ENCODE measurements at places on chromosomes 3 and 15.
A peak's percentile ranks its signal among the peaks of the same experiment; 100 is the strongest.

GRCh38 chr15:46091860-46092450 lies 457.1 kb downstream of the SQOR start:
- peak; percentile 27 for DNase-seq

GRCh38 chr3:157452097-157452496 lies 15.4 kb downstream of the PTX3 start:
- no peak for DNase-seq

- peak; percentile 12 for DNase-seq
Measured at GRCh38 chr3:151425627-151426340, 35.1 kb downstream of the IGSF10 start.

- no peak for DNase-seq
Measured at GRCh38 chr15:51198701-51199232, 104.1 kb upstream of the TNFAIP8L3 start.

- peak; percentile 37 for DNase-seq
Measured at GRCh38 chr15:57445872-57446271, 69.6 kb downstream of the CGNL1 start.

GRCh38 chr3:77038930-77039605 lies 831 bp upstream of the ROBO2 start:
- DNase-seq: no peak

DNA sequence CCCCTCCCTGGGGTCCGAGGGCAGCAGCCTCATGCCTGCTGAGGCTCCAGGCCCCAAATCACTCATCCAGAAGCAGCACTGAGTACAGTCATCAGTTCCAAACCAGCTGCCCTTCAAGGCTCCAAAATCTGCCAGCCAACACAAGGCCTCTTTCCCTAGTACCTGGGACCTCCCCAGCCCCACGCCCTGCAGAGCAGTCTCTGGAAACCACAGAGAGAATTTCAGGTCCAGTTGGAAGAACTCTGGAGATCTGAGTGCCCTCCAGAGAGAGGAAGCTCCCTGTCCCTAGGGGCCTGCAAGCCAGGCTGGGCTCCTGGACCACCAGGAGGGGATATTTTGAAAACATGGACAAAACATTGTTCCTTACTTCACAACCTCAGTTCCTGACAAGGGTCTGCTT lies 26.2 kb downstream of the TKT start:
- DNase-seq: no peak

DNA sequence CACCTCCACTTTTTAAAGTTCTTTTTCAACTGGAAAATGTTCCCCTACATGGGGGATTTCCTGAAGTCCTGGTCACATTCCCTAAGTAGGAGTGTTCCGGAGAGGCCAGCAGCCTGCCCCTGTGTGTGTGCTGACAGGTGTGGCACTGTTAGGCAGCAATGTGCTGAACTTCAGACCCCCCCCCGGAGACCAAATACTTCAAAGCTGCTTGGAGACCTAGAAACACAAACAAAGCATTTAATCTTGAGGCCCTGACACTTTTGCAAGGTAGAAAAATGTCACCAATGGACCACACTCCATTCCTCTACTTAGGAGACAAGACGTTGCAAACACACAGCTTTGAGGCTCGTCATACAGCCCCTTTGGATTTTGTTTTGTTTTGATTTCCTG lies 259.6 kb upstream of the CTNNB1 start:
- peak; percentile 7 for DNase-seq

DNA sequence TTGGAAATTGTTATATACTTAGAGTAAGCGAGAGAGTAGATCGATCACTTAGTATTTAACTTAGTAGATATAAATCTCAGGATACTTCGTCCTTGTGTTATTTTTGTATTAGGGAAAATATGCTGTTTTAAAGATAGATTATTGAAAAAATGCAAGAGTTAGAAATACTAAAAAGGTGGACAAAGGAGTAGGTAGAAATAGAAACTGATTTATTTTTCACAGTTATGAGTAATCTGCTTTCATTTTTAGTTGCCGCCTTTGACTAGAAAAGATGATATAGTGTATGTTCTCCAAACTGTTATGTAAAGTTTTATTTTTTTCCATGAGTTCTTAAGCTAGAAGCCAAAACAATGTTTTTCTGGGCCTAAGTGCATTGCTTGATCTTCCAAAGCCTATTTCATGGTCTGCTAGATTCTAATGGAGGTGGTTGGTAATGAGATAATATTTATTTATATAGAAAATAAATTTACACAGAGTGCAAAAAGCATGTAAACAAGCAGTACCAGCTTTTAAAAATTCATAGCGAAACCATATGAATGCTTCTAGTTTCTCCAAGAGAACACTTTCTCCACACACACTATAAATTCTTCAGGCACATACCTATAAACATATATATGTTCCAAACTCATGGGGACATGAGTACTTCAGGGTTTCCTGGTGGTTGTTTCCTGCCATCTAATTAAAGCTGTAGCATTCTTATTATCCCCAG lies 61.1 kb downstream of the DIPK2A start:
- no peak for DNase-seq

- DNase-seq: no peak
Measured at GRCh38 chr3:61669668-61670299, 108.4 kb downstream of the PTPRG start.

DNA sequence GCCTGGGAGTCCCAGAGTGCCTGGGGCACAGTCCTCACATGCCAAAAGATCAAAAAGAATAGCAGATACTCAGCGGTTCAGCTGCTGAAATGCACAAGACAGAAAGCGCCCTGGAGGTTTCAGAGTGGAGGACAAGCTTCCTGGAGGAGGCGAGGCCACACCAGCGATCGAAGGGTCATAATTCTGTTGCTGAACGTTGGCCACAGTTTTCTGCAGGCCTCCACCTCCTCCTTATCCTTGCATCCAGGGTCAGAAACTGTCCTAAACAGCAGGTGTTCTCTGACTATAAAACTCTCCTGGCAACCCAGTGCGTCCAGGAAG lies 220.3 kb upstream of the LINGO1 start:
- no peak for DNase-seq

GRCh38 chr15:31080591-31081014 lies 20.9 kb downstream of the TRPM1 start:
- peak; percentile 54 for DNase-seq

DNA sequence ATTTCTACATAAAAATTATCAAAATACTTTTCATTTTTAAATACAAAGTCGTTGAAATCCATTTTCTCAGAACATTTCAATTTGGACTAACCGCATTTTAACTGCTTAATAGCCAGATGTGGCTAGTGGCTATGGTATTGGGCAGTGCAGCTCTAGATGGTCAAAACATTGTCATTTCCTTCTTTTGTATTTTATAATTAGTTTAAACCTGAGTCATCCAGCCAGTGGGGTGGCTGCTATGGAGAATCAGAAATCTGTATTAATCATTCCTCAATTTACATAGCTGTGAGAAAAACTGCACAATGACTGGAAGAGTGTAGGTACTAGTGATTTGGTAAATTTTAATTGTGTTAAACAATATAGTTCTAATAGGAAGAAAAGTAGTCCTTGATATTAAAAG lies 245.3 kb downstream of the PDZRN3 start:
- no peak for DNase-seq

DNA sequence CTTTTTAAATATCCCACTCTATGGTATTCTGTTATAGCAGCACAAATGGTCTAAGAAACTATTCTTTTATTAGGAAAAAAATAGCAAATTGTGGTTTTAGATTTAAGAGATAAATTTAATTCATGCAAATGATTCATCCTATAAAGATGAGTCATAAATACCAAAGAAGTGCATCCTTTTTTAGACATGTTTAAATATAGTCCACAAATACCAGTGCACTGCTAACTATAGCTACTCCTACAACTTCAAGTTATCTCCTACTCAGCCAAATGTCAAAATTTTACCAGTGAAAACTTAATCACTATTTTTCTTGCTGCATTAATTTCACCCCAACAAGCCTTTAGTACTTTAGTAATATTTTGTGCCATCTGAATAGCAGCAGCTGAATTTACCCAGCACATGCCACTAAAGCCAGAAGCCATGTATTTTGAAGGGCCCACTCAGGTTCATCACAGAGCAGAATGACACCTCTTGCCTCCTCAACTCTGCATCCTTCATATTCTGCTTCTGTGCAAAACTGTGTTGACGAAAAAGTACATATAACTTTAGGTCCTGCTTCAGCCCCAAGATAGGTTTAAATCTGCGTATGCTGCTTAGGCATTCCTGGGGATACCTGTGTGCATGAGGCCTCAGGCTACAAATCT lies 24.9 kb downstream of the CX3CR1 start:
- no peak for DNase-seq

- DNase-seq: no peak
Measured at GRCh38 chr3:140752499-140752898, 74.6 kb downstream of the TRIM42 start.

DNA sequence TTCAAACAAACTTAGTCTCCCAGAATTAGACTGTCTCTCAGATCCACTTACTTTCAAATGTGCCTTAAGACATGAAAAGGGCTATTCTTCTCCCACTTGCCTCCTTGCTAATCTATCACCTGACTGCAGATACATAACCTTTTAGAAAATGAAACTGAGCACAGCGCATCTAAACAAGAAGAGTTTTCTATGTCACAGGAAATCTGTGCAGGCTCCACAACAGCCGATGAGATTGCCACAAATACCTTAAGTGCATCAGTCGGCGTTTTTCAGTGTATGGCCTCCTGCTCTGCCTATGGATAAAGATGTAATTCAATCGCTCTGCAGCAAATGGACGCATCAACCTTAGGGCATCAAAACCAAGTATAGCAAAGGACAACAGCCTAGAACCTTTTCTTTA lies 544.2 kb downstream of the FOXP1 start:
- no peak for DNase-seq

GRCh38 chr3:30069056-30069455 lies 537.3 kb upstream of the TGFBR2 start:
- DNase-seq: no peak

DNA sequence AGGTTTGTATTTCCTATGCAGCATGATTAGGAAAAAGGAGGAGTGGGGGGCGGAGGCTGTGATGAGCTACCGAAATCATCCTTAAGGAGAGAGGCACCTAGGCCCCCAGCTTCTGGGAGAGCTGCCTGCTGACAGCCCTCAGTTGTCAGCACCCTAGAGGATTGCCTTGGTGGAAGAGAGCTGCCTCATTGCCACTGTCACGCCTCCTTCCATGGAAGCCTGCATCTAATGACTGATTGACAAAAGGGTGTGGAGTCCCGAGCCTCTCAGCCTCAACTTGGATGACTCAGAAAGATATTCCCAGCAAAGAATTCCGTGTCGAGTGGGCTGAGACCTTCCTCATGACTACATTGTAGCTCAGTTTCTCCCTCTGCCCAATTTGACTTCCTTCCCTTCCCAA lies 320.4 kb upstream of the PROK2 start:
- no peak for DNase-seq

DNA sequence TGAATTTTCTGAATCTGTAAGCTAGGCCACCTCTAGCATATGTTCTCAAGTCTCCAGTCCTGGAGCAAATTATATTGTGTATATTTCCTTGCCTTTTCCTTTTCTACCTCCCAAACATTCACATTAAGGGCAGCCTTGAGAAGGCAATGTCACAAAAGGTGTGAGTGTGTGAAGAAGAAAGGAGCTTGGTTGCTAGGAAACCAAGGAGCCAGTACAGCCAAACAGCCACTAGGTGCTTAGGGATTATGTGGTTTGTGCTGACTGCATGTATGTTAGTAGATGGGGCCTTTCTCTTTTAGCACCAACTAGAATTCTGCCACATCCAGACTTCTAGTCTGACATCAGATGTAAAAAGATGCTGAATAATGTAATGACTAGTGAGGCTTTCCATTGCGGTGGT lies 118.8 kb upstream of the DAZL start:
- peak; percentile 27 for DNase-seq

DNA sequence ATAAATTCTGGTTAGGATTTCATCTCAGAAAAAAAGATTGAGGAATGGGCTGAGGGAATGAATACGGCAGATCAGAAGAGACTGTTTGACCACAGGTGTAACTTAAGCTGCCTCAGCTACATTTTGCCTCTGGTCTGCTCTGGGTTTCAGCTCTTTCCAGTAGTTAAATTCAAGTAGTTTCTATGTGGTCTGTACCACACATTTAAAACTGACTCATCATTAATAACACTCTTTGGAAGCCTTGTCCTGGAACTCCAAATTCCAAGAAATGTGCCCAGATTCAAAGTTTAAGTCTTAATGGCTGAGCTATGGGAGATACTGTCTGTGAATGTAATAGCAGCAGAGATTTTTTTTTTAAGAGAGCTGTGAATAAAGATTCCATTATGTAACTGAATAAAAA lies 133.1 kb upstream of the IGSF10 start:
- no peak for DNase-seq

DNA sequence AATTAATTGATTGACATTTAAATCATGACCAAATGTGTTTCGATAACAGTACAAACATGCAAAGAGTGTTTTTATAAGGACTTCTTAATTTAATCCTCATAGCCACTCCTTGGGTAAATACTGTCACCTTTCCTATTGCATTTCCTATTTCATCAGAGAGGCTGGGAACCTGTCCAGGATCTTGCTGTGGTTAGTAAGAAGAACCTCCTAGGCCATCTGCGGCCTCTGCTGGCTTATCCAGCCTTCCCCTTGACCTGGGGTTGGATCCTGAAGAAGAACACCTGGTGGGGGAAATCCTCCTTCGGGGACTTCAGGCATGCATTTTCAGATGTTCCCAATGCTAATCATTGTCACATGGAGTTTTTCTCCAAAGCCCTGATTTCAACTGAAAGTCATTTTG lies 25.5 kb downstream of the GLDN start:
- peak; percentile 82 for DNase-seq

DNA sequence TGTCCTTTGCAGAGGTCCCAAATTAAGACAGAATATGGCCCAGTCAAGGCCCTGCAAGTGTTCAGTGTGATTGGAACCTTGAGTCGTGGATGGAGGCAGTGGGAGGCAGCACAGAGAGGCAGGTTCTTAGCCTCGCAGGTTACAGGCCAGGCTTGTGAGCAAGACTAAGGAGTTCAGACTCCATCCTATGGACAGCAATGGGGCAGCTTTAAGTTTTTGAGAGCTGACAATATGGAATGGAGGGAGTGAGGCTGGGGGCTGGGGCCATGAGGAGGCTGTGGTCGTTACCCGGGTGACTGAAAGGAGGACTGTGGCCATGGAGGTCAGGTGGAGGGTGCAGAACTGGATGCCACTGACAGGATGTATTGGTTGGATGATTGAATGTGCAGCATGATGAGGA lies 74.1 kb upstream of the PRR23C start:
- DNase-seq: no peak

DNA sequence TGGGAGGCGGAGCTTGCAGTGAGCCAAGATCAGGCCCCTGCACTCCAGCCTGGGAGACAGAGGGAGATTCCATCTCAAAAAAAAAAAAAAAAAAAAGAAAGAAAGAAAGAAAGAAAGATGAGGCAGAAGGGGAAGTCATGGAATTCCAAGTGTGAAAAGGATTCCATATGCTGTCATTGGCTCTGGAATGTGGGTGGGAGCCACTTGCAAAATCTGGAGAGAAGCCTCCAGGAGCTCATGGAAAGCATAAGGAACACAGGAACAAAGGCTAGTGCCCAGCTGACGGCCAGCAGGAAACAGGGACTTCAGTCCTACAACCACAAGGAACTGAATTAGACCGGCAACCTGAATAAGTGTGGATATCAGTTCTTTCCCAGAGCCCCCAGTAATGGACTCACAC lies 12.5 kb upstream of the TRAK1 start:
- DNase-seq: no peak

DNA sequence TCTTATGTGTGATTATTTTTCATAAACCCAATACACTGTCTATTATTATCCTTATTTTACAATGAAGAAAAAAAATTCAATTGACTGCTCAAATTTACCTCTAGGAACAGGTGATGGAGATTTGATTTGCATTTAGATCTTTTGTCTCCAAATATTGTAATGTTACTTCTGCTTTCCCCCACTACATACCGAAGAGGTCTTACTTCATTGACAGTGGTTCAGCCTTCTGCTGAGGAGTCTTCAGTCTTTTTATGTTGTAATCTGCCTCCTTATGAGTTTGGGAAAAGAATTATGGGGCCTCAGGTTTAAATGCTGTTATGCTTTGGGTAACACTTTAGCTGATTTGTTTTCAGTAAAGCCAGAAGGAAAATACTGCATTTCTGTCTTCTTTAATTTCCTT lies 199.5 kb downstream of the LPP start:
- DNase-seq: no peak
